Type B pancreatic cell (in vitro differentiated cells): ENCODE measurements at places on chromosomes 7 and 10. TPM values are rescaled to one million over a fixed set of nuclear protein-coding genes. Genes with fewer than 3 reads are reported as not detected.

OLAH gene
- not detected in 2 replicates for total RNA-seq

NPTX2 gene
- total RNA-seq: 14.2 and 24.6 TPM in 2 replicates

DNA sequence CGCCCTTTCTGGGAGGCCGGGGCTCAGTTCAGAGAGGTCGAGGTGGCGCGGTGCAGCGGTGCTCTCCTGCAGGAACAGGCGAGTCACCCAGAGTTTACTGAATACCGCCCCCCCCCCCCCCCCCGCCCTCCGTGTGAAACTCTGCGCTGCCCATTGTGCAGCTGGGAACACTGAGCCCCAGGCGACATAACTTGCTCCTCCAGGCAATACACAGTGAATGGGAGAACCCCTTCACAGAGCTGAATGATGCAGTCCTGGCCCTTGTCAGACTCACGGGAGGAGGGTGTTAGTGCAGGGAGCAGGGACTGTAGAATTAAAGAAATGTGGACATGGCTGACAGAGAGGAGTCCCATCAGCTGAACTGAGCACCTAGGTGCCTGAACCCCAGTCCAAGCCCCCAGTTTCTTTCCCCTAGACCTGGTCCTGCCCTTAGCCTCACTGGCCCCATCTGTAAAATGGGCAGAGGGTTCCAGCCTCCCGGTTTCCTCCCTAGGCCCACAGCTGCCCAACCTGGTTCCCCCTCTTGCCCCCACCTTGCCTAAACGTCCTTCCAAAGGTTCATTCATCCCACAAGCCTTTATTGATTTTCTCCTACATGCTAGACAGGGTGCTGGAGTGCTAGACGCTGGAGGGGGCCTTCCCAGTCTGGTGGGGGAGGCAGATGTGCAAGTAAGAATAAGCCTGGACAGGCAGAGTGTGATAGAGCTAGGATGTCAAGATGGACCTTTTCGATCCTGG is 869 bp upstream of the LOXL4 start:
- peaks cover 68% of the 10 kb centered on the region for H3K27me3 ChIP-seq
- no peak for DNase-seq
- H3K4me1 ChIP-seq: peaks cover 39% of the 10 kb centered on the region
- peak overlapping the region; percentile 80 for H3K4me3 ChIP-seq
- H3K36me3 ChIP-seq: no peaks in the 10 kb centered on the region

DNA sequence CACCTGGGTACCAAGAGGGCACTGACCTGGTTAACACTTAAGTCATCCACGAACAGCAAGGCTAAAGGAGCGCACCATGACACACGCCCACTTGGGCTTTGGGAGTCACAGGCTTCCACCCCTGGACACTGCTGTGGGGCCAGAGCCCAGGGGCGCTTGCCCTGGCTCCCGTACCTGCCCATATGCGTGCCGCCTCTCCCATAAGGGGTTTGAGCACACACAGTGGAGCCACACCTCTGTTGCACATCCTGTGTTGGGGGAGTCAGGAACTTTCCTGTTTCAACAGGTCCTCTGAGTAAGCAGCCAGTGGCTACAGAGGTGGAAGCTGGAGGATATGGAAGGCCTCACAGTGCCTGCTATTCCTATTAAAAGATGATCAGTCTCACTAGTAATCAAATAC is 152.0 kb downstream of the REEP3 start:
- peaks cover 19% of the 10 kb centered on the region for H3K4me1 ChIP-seq
- no peak overlapping the region for H3K4me3 ChIP-seq
- H3K36me3 ChIP-seq: no peaks in the 10 kb centered on the region
- peaks cover 3% of the 10 kb centered on the region for H3K27me3 ChIP-seq

GRCh38 chr10:23630376-23630775 is 191.5 kb downstream of the OTUD1 start:
- H3K27me3 ChIP-seq: peaks cover 10% of the 10 kb centered on the region
- peaks cover 9% of the 10 kb centered on the region for H3K4me1 ChIP-seq
- H3K36me3 ChIP-seq: no peaks in the 10 kb centered on the region

DNA sequence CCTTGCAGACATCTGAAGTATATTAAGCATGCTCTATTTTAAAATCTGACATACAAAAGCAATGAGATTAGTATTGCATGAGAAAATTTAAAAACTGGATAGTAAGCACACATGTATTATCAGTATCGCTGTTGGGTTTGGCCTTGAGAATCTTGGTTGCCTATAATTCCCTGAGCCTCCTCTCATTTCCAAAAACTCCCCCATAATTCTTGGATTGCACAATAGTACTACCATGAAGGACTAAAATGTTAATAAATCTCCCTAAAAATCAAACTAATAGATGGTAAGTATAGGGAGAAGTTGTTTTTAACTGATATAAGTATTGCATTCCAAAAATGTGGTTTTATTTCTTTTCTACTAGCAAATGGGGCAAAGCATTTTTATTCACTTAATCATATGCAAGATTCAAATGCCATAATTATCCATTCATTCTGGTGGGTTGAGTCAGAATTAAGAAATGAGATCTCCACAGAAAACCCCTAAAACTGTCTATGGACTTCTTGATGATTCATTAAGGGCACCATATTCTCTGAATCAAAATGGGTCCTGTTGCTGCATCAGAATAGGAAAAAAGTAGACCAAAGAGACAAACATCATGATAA is 10.3 kb upstream of the VIM start:
- H3K36me3 ChIP-seq: no peaks in the 10 kb centered on the region
- no peak overlapping the region for H3K4me3 ChIP-seq
- no peak overlapping the region for H3K27ac ChIP-seq

DNA sequence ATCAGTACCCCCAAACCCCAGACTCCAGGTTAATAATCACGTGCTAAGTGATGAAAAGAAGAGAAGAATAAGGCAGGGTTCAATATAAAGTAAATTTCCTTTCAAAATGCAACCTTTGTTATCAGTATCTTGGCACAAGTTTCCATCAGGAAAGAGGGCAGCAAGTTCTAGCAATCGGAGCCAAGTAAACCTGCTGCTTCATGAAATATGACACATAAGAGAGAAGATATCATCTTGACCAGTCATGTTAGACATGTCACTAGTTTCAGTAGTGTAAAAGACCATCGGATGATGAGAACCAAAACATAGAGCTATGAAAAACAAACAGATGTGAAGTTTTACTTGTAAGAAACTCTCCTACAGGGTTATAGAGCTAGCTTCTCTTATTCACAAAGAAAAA is 44.0 kb downstream of the AASS start:
- no peak for DNase-seq
- H3K4me1 ChIP-seq: no peaks in the 10 kb centered on the region
- H3K36me3 ChIP-seq: peaks cover 38% of the 10 kb centered on the region
- no peak overlapping the region for H3K4me3 ChIP-seq
- no peaks in the 10 kb centered on the region for H3K27me3 ChIP-seq

GRCh38 chr7:17133977-17134376 is 164.5 kb upstream of the AHR start:
- no peaks in the 10 kb centered on the region for H3K36me3 ChIP-seq
- no peak for DNase-seq
- no peak overlapping the region for H3K4me3 ChIP-seq
- H3K4me1 ChIP-seq: peaks cover 21% of the 10 kb centered on the region
- no peak overlapping the region for H3K27ac ChIP-seq
- H3K27me3 ChIP-seq: no peaks in the 10 kb centered on the region

GRCh38 chr10:43160921-43161255 is 22.6 kb downstream of the CSGALNACT2 start:
- no peak for DNase-seq
- peaks cover 28% of the 10 kb centered on the region for H3K36me3 ChIP-seq
- H3K4me1 ChIP-seq: peaks cover 14% of the 10 kb centered on the region
- no peak overlapping the region for H3K27ac ChIP-seq
- no peaks in the 10 kb centered on the region for H3K27me3 ChIP-seq

DNA sequence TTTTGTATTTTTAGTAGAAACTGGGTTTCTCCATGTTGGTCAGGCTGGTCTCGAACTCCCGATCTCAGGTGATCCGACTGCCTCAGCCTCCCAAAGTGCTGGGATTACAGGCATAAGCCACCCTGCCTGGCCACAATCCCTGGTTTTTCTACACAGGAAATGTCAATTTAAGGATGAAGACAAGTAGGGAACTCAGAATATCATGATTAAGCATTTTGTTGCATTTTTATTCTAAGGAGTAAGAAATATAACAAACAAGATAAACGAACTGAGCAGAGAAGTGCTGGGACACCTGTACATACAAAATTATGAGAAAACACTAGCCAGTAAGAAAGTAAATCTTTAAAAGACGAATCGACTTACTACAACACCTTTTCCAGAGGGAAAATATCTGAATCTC is 69.3 kb downstream of the CUBN start:
- H3K4me3 ChIP-seq: no peak overlapping the region
- H3K36me3 ChIP-seq: no peaks in the 10 kb centered on the region
- no peak overlapping the region for H3K27ac ChIP-seq
- DNase-seq: no peak
- peaks cover 58% of the 10 kb centered on the region for H3K4me1 ChIP-seq

DNA sequence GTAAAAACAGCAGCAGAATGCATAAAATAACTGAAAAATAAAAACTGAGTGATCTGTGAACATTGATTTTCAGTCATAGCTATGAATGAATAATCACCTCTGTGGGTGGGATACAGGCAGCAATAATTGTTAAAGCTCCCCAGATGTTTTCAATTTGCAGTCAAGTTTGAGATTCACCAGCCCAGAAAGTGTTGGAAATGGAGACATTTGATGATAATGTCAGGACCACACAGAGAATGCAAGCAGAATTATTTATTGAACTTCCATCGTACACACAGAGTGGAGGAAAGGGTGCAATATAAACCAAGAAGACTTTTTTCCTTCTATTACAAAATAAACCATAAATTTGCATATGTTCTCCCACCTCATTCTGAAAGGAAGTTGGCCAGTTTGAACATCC is 601.7 kb downstream of the ANKRD7 start:
- no peaks in the 10 kb centered on the region for H3K36me3 ChIP-seq
- H3K4me3 ChIP-seq: no peak overlapping the region
- peaks cover 6% of the 10 kb centered on the region for H3K4me1 ChIP-seq

DNA sequence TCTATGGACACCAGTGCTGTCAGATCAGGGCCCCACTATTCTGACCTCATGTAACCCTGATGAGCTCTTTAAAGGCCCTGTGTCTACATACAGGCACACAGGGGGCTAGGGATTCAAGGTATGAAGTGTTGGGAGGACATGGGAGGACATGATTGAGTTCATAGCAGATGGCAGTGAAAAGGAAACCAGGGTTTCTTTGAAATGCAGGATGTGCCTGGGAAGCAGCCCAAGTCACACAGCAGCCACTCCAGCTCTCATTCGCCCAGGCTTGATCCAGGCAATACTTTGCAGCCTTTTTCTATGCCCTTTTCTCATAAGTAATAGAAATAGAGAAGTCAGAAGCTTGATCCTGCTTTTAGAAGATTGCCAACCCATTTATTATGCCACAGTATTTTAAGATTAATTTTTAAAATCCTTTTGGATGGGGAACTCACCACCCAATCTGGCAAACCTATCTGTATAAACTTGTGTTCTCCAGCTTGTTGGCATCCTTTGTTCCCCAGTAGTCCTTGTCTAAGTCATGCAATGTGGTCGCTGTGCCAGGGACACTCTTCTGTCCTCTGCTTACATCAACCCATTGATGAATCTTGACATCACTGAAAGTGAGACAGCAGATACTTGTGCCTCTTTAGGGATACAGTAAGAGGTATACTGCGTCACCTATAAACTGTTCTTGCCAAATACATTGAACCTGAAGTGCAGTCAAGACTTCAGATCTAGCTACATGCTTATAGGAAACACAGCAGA is 95.0 kb downstream of the TAF3 start:
- peaks cover 4% of the 10 kb centered on the region for H3K4me1 ChIP-seq
- H3K27me3 ChIP-seq: no peaks in the 10 kb centered on the region
- no peak for DNase-seq
- no peaks in the 10 kb centered on the region for H3K36me3 ChIP-seq
- no peak overlapping the region for H3K4me3 ChIP-seq

DNA sequence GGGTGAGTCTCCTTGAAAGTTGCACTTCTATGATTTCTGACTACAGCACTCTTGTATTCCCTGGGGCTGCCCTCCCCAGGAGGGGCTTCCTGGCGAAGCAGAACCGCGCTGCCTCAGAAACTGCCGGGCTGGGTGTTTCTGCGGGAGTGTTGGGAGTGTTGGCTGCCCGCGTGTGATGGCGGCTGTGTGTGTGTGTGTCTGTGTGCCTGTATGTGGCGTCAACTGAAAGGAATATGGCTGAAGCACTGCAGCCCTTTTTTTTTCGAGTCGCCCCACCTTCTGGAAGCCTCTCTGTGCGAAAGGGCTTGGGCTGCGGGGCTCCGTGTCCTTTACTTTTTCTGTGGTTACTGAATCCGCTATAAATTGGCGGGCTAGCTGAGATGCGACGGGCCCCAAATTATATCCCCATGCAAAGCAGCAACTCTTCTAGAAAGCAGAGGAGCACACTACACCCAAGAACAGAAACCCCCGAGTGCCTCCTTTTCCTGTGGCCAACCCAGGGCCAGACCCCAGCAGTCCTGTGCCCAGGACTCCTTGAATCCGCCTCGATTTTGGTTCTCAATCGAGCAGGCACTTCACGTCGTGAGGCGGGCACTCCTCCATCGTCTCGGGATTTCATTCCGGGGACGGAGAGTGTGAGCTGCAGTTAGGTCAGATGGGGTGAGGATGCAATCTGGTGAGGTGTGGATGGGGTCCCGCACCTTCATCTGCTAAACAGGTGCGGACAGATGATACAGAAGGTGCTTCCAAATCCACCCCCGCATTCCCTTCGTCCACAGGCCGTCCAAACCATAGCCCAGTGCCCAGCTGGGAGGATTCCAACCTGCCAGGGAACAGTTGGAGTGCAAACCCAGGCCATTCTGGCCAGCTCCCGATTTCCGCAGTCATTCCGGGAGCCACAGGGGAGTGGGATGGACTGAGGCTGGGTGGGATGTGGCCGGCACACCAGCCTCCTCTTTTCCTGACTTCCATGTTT is 22.5 kb upstream of the ZNF273 start:
- H3K36me3 ChIP-seq: no peaks in the 10 kb centered on the region
- H3K27ac ChIP-seq: no peak overlapping the region
- peak; percentile 51 for DNase-seq
- no peaks in the 10 kb centered on the region for H3K4me1 ChIP-seq
- peaks cover 9% of the 10 kb centered on the region for H3K27me3 ChIP-seq

GRCh38 chr7:11428877-11429581 is 403.0 kb downstream of the THSD7A start:
- no peak overlapping the region for H3K27ac ChIP-seq
- no peak overlapping the region for H3K4me3 ChIP-seq
- no peak for DNase-seq
- no peaks in the 10 kb centered on the region for H3K27me3 ChIP-seq
- no peaks in the 10 kb centered on the region for H3K36me3 ChIP-seq

DNA sequence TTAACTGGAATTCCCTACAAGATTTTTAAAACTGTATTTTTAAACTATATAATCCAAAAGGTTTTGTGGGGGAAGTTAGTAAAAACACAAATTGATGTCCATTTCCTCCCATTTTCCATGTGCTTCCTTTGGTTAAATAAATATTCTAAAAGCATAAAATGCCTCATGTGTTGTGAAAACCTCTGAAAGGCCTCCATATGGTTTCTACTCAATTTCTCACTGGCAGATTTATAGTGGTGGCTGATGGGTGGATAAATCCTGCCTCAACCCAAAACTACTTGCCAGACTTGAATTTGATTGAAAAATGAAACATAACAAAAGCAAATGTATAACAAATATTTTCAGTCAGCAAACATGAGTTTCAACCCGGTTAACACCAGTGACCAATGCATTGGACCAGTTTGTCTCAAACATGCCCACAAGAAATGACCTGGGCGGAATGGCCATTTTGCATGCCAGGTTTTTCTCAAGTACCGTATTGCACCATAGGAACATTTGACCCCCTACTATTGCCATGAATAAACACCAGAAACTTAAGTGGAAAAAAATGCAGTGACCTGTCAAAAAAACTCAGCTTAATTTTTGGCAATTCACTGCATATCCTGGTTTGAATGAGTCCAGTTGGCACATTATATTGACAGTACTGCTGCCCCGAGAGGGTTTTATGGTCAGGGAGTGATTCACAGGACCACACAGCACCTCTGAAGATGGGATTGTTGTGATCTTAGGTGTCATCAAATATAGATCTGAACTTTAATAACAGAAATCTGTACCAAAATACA is 454.6 kb upstream of the ANKRD30A start:
- H3K4me1 ChIP-seq: peaks cover 11% of the 10 kb centered on the region
- no peak for DNase-seq
